Spinal cord (tissue), 10 donors: ENCODE measurements at places on chromosomes 1 and 21. TPM values are rescaled to one million over a fixed set of nuclear protein-coding genes. Genes with fewer than 3 reads are reported as not detected.

Gene KIF26B
- 10.9 TPM for total RNA-seq

Gene RBM11
- 14.4 TPM for total RNA-seq

Gene AMY2A
- 0.69 TPM for total RNA-seq

Gene NMNAT2
- 35.3 TPM for total RNA-seq

Gene ARID1A
- 36.0 TPM for total RNA-seq

Gene LAMB3
- total RNA-seq, result 1.3 TPM

Gene HES3
- not detected for total RNA-seq

Gene SLC1A7
- total RNA-seq, result not detected

Gene SH2D1B
- total RNA-seq, result 0.17 TPM

Gene SAMSN1
- 9.4 TPM for total RNA-seq

Gene SLC37A1
- total RNA-seq, result 8.4 TPM

Gene ARF1
- 119 TPM for total RNA-seq

Gene DENND1B
- 44.6 TPM for total RNA-seq

Gene PROX1
- 12.3 TPM for total RNA-seq

Gene CFHR5
- total RNA-seq, result 0.11 TPM

Gene EPHB2
- 23.5 TPM for total RNA-seq

Gene HES2
- total RNA-seq, result 0.72 TPM

Gene CCDC27
- total RNA-seq, result not detected

Gene TLCD4
- 3.9 TPM for total RNA-seq

Gene PADI4
- 11.2 TPM for total RNA-seq

Gene PCBP3
- 18.0 TPM for total RNA-seq

Gene FCRLB
- 2.4 TPM for total RNA-seq

Gene RIMS3
- 33.6 TPM for total RNA-seq

Gene SLAMF6
- total RNA-seq, result 0.11 TPM

Gene MROH9
- total RNA-seq, result 0.10 TPM

Gene SPRR2A
- total RNA-seq, result not detected

Gene MYOG
- total RNA-seq, result not detected

Gene PPFIA4
- 11.5 TPM for total RNA-seq

Gene TCHHL1
- total RNA-seq, result not detected

Gene REN
- total RNA-seq, result not detected

Gene TNNT2
- 23.4 TPM for total RNA-seq

Gene IQCC
- total RNA-seq, result 6.4 TPM

Gene ELOA
- 17.0 TPM for total RNA-seq

Gene POU3F1
- 3.0 TPM for total RNA-seq

Gene RGS7
- total RNA-seq, result 21.5 TPM

Gene HSPB7
- total RNA-seq, result 1.4 TPM

Gene CHD5
- 22.0 TPM for total RNA-seq

Gene MRTO4
- 18.4 TPM for total RNA-seq

Gene PEX14
- 15.8 TPM for total RNA-seq

Gene HOOK1
- total RNA-seq, result 12.1 TPM
